Chondrocyte (in vitro differentiated cells): ENCODE measurements at places on chromosomes 7 and 10. TPM values are rescaled to one million over a fixed set of nuclear protein-coding genes. Genes with fewer than 3 reads are reported as not detected.
A peak's percentile ranks its signal among the peaks of the same experiment; 100 is the strongest.

DNA sequence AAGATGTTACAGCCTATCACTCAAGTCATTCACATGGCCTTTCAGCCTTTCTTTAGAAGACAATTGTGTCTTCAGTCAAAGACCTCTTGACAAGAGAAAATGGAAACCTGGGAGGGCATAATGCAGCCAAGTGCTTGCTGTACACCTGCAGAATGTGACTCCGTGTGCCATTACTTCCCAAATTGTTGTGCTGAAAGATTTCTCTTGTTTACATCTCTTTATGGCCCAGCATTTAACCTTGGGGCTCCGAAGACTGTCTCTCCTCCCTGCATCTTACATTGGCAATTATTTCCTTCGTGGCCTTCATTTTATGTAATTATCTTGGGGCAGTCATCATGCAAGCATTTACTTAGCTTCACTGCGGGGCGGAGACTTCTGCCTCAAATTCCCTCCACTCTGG, 287.0 kb downstream of the TCF7L2 start:
- no peak for DNase-seq

GRCh38 chr7:87599336-87599735, 1.3 kb downstream of the ABCB1 start:
- no peak for DNase-seq

DNA sequence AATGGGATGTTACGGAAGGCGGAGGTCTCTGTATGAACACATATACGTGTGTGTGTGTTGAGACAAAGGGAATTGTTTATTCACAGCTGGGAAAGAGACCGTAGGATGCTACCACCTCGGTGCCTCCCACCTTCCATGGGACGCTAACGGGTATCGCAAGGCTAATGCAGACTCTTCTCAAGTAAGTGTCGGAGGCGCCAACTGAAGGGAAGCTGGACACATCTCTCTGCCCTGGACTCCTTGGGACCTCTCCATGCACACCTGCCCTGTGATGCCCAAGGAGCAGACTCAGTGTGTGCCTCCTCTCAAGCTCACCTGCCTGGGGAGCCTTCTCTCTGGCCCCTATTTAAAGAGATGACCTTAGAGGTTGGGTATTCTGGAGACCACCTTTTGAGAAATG, 230.9 kb downstream of the DNAJB6 start:
- DNase-seq = peak; percentile 33

DNA sequence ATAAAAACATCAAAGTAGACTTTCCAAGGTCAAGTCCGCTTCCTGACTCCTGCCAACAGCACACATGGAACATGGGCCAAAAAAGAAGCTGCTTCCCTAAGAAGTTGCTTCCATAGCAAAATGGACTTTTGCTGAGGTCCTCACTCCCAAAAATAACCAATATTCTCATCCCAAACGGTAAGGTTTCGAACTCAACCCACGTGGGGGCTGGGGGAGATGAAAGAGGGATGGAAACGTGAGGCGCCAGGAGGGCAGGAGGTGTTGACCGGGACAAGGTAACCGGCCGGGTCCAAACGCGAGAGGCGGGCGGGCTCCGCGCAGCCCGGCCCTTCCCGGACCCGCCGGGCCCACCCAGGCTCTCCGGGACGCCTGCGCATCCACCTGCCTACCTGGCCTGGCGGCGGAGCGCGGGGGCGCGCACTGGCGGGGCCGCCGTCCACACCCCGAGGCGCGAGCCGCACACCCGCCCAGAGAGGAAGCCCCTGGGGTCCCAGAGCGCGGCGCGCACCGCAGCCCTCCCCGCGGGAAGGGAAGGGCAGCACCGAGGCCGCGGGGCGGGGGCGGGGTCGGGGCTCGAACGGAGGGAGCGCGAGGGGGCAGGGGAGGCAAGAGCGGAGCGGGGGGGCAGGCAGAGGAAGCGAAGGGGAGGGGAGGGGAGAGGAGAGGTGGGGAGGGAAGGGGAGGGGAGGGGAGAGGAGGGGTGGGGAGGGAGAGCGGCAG, 742 bp downstream of the LMBR1 start:
- DNase-seq = no peak

DNA sequence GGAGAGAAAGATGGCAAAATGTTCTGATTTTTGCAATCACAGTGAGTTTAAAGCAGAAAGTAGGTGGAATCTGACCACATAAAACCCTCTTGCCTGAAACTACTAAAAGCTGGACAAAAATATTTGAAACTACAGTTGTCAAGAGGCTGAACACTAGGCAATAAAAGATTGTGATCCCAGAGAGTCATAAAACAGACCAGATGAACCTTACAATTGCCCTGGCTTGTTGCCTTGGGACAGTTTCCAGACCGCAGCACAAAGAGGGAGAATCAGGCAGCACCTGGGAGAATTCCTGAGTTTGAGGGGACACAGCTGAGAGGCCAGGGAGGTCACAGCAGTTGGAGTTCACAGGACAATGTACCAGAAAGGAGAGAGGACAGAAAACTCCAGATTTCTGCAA, 107.3 kb upstream of the NANOS1 start:
- DNase-seq = no peak

- DNase-seq = no peak
These were observed 192.5 kb upstream of the SEMA3C start for GRCh38 chr7:81111358-81111757.

- no peak for DNase-seq
These were observed 38.0 kb upstream of the CASD1 start for GRCh38 chr7:94471604-94472003.

- no peak for DNase-seq
These were observed 6.2 kb upstream of the FRAT1 start for GRCh38 chr10:97312897-97313296.

DNA sequence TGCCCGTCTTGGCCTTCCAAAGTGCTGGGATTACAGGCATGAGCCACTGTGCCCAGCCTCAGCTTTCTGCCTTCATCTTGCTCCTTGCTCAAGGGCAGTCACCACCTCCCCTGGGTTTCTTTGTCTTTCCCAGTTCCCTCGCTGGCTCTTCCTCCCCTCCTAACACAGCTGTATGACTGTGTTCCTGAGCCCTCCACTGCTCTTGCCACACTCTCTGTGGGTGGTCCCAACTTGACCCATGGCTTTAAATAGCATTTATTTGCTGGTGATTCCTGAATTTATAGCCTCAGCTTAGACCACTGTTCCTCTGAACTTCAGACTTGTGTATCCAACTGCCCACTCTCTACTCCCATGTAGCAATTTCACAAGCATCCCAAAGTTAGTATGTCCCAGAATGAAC, 181.3 kb downstream of the BAMBI start:
- DNase-seq = no peak

DNA sequence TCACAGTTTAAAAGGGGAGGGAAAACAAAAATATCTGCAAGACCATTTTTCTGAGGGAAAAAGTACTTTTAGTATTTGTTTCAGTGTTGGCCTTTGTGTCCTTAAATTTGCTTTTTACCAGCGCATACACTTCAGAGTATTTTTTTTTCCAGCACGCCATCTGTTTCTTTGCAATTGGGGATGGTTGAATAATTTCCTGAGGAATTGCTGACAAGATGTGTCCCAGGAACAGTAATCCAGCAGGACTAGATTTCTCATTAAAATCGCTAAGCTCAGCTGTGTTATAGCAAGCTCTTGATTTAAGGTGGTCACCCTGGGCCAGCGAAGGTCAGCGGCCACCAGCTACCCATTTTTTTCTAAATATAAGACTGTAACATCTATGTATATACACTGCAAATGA, 156.9 kb upstream of the RHOBTB1 start:
- DNase-seq = no peak

- no peak for DNase-seq
These were observed 243.1 kb downstream of the ARL4A start for GRCh38 chr7:12930534-12930933.

DNA sequence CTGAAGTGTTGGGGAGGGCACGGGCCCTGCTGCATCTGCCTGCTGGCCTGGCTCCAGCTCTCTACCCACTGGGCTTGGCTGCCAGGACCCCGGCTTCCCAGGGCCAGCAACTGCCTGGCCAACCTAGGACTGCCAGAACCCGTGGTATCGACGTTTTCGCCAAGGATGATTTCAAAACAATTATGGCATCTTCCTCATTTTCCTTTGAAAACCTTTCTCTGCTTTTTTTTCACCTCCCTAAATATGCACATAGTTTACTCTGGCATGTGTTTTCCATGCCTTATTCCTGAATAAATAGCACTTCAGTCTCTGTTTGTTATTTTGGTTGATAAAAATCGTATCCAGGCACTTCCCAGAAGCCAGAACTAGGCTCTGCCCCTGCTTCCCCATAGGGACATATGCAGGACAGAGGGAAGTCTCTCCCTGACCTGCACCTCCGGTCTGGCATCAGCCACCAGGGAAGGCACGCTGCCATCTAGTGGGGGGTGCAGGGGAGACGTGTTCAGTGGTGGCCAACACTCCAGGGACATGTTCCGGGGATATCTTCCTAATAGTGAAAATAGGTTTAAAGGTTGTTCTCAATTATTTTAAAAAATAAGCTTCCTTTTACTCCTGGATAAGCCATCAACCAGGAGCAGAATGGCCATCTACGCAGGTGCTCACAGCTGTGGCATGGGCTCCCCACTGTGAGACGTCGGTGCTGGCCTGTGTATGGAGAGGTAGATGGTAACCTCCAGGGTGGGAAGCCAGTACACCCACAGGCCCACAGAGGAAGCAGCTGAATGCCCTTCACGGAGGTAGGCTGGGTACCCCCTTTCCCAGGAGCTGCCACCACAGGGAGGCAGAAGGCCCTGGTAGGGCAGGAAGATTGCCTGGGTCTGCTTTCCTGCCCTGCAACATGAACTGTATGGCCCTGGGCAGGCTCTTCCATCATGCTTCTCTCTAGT, 30.7 kb upstream of the ANTXRL start:
- DNase-seq = no peak

Gene TDRD1
- total RNA-seq = not detected in 3 replicates

Gene MSMB
- total RNA-seq = not detected in 3 replicates

Gene SFTPD
- total RNA-seq = 0.64 to 1.6 TPM (median 0.65 TPM) in 3 replicates

Gene BNIP3
- 31.0 to 97.4 TPM (median 88.9 TPM) in 3 replicates for total RNA-seq

Gene FZD1
- total RNA-seq = 23.5 to 75.0 TPM (median 24.3 TPM) in 3 replicates

Gene GIMAP2
- total RNA-seq = not detected in 3 replicates

Gene MRC1
- 0.07 TPM in 1 of 3 replicates, not detected in the others for total RNA-seq

Gene GDF2
- total RNA-seq = not detected in 3 replicates

Gene ENKUR
- total RNA-seq = 0.45 to 3.2 TPM (median 0.56 TPM) in 3 replicates
